Stimulated activated naive CD8-positive, alpha-beta T cell treated with anti-CD3 and anti-CD28 coated beads, Interleukin-15, amount 100 ng/mL, for 72 hours (primary cell): ENCODE measurements at places on chromosomes 2 and 18.

DNA sequence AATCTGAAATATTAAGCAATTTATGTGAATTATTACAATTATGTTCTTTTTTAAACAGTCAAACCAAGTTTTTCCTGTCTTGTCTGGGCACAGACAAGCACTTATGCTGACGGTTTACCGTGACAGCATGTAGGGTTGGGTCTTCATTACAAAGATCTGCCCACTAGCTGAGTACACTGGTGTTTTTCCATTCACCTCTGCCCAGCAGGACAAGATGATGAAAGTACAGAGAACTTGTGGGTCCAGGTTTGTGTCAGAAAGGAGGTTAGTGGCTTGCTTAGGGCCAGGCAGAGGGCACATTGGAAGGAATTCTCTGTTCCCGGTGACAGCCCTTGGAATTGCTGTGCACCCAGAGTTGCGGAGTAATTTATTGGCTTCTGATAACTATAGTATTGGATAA lies 14.0 kb downstream of the NABP1 start:
- DNase-seq: no peak

- DNase-seq: no peak
Observed at GRCh38 chr2:121976926-121977325, 221.5 kb downstream of the TSN start.

GRCh38 chr2:198296665-198297308 lies 492.4 kb downstream of the PLCL1 start:
- peak; percentile 48 for DNase-seq

GRCh38 chr2:8628866-8629209 lies 53.0 kb upstream of the ID2 start:
- no peak for DNase-seq

- DNase-seq: no peak
Observed at GRCh38 chr2:240246173-240246820, 105.8 kb upstream of the OTOS start.

DNA sequence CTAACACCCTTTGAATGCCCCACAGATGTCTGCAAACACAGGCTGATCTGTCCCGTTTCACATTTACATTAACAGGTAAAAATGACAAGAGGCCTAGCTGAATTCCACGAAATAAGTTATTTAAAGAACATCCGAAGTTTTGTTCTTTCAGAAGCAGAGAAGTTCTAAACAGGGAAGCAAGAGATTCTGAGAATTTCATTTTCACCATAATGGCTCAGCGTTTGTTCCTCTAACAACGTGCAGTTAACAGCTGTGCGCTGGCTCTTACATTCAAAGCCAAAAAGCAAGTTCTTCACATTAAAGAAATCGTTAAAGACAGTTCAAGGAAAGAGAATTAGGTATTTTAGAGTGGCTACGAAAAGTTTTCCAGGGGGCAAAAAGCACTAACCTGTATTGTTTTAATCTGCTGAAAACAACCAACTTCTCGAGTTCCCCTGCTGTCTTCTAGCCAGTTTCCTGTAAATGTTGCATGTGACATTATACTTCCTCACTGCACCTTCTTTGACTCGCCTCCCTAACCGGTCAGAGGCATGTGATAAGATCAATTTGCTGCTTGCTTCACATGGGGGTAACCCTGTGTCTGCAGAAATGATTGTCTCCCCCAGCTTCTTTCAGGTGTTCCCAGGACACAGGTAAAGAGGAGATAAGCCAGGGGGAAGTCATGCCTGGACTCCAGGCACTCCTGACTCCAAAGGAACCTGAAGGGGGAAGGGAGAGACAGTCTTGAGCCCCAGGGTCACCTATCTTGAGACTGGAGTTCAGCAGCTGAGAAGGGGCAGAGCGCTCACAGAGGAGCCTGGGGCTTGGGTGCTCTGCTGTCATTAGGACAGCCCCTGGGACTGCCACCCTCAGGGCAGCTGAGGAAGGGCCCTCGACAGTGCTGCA lies 36.8 kb upstream of the WIPF1 start:
- peak; percentile 76 for DNase-seq

GRCh38 chr2:37720533-37721200 lies 49.2 kb upstream of the CDC42EP3 start:
- no peak for DNase-seq

DNA sequence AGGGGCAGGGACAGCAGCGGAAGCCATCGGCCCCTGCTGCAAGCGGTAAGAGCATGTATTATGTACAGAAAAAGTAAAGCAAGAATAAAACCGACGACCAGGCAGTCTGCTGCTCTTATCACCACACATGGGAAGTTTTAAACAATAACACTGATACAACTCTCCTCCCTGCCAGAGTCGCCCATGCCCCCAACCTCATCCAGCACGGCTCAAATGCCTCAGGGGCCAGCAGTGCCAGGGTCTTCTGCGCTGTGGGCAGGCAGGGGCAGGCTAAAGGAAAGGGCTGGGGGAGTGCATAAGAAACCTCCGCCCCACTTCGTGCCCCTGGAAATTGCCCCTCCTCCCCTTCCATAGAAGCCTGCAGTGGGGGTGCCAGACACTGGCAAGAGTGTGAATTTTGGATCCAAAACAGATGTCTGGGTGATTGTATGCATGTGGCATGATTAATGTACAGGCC lies 10.1 kb downstream of the TEX51 start:
- no peak for DNase-seq

- DNase-seq: no peak
Observed at GRCh38 chr2:186617771-186618170, 27.9 kb downstream of the ITGAV start.

DNA sequence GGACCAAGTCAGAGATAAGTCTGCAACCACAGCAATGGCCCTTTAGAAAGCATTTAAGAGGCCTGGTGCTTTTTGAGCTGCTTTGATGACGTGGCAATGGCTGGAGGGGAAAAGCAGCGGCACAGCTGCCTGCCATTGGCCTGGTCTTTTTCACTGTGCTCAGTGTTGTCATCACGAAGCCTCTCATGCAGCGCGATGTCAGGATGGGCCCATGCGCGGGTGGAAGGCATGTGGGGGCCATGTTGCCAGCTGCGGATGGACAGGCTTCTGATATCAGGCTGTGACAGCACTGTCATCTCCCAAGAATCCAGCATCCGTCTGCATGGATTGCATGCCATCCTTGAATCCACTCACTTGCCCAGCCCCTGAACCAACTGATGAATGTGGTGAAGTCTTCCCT lies 204.5 kb downstream of the ACKR3 start:
- no peak for DNase-seq

- DNase-seq: no peak
Observed at GRCh38 chr2:135043345-135043744, 3.9 kb downstream of the MAP3K19 start.

DNA sequence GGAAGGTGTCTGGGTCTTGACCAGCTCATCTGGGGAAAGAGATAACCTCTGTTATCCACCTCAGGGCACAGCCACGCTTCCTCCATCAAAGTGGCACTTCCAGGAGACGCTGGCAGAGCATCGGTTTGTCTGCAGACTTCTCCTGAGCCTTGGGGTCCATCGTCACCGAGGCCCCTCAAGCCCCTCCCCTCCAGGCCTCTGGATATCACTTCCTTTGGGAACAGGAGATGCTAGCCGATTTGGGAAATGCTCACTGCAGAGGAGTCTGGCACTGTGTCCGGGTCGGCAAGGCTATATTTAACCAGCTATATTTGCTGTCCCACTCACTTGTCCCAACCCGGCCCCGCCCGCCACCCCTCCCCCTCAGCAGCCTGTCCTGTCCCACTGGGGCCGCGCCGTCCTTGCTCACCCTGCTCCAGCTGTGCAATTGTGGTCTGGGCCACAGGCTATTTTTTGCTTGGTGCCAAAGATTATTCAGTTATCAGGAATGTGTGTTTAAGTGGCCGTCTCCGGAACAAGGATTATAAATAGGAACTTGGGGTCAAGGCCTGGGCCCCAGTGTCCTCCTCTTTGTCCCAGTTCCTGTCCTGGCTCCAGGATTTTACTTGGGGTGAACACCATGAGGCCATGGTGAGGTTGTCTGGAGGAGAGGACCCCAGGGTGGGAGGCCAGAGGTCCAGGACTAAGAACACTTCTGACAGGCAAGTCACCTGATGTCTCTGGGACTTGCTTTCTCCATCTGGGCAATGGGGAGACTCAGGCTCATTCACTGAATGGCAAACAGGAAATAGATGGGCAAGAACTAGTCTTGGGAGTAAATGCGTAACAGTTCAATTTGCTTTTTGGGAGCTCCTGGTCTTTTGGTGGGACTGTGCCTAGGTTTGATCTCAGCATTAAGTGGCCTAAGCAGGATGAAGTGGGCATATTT lies 263.6 kb downstream of the DYSF start:
- no peak for DNase-seq

- DNase-seq: peak; percentile 14
Observed at GRCh38 chr2:179936654-179937053, 70.4 kb downstream of the CWC22 start.

DNA sequence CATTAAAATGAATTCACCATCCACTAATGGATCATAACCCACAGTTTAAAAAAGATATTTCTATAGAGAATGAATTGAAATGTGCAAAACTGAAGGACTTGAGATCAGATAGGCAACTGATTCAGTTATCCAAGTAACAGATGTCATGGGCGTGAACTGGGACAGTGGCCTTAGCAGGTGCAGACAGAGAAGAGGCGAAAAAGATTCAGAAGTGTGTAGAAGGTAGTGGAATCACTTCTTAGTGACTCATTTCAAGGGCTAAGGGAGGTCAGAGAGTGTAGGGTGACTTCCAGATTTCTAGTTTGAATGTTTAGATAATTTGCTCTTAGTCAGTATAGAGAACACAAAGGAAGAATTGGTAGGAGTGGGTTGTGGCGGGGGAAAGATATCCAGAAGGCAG lies 79.7 kb downstream of the EHBP1 start:
- no peak for DNase-seq

- no peak for DNase-seq
Observed at GRCh38 chr2:64403426-64403825, 50.5 kb upstream of the LGALSL start.

DNA sequence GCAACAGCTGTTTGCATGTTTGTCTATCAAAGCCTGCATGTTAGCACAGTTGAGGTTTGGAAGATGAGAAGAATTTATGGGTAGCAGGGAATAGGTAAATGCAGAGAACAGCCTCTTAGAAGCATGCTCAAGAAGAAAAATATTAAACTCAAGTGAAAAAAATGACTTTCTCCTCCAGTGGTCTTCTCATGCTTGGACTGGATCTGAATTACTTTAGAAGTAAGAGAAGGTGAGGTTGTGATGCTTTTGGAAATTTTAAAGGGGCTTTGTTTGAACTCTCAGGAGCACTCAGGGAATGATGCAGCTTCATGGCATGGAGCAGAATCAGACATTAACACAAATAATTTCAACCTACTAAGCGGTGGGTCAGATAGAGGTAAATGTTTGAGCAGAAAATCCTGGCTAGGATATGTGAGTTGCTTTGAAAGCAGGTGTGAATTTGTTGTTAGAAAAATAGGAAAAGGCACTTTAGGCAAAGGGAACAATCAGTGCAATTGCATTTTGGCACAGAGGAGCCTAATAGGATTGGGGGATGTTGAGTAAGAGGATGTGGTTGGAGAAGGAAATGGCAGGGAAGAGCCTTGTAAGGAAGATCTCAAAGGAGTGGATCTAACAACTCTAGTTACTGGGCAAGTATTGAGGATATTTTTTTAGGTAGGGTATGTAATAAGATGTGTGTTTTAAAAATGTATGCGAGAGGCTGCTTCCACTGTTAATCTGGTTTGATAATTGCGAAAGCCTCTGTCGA lies 76.3 kb downstream of the DDX1 start:
- DNase-seq: no peak

GRCh38 chr2:201953880-201954279 lies 79.8 kb upstream of the FZD7 start:
- no peak for DNase-seq

GRCh38 chr18:13551841-13552733 lies 174.3 kb downstream of the FAM210A start:
- no peak for DNase-seq
